AG09319 (cell line): ENCODE measurements at places on chromosomes 16 and 17.

GRCh38 chr17:17414341-17414805 lies 62.4 kb upstream of the MED9 start:
- DNase-seq = peak; percentile 38

GRCh38 chr16:89116341-89117226 lies 22.9 kb downstream of the ACSF3 start:
- DNase-seq = no peak

GRCh38 chr17:66302761-66303626 lies 581 bp downstream of the PRKCA start:
- DNase-seq = no peak

DNA sequence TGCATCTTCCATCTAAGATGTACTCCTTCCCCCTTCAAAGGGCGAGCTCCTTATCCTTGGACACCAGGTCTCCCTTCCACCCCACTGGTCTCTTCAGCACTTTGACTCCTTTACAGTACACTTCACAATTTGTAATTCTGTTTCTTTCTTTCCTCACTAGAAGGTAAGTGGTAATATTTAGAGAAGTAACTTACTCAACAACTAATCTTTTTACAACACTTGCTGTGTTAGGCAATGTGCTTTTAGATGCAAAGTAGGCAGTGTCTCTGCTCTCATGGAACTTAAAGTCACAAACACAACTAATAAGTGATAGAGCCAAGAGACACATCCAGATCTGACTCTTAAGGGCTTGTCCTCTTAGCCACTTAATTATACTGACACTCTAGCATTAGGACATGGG lies 6.4 kb downstream of the SIAH1 start:
- no peak for DNase-seq

DNA sequence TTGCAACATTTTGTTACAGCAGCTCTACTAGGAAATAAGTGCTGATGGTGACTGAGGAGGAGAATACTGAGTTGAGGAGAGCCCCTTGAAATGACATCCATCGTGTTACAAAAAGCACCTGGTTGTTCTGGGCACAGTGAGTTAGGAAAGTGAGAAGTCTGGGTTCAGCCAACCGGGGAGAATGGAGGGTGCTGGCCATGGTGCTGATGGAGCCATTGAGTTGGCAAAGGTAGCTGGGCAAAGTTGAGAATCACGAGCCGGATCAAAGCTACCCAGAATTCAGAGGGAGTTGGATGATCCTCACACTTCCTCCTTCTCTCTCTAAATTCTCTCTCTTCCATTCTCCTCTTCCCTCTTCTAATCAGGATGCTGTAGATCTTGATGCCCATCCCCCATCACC lies 35.0 kb upstream of the ASIC2 start:
- no peak for DNase-seq

- no peak for DNase-seq
These were observed 5.0 kb downstream of the CHMP6 start for GRCh38 chr17:80996422-80997305.

- DNase-seq = no peak
These were observed at the start of gene UNC45B for GRCh38 chr17:35147375-35147905. UNC45B (plus strand) TSS chr17:35147817; CDS start chr17:35148264, 447 bp downstream.

- no peak for DNase-seq
These were observed 2.0 kb downstream of the MAZ start for GRCh38 chr16:29808219-29808900.

GRCh38 chr16:89455178-89455577 lies 35.2 kb downstream of the ANKRD11 start:
- no peak for DNase-seq

GRCh38 chr17:36918211-36918691 lies 19.0 kb upstream of the LHX1 start:
- no peak for DNase-seq

- DNase-seq = peak; percentile 97
These were observed 54.1 kb upstream of the BCAR1 start for GRCh38 chr16:75305364-75306098.

DNA sequence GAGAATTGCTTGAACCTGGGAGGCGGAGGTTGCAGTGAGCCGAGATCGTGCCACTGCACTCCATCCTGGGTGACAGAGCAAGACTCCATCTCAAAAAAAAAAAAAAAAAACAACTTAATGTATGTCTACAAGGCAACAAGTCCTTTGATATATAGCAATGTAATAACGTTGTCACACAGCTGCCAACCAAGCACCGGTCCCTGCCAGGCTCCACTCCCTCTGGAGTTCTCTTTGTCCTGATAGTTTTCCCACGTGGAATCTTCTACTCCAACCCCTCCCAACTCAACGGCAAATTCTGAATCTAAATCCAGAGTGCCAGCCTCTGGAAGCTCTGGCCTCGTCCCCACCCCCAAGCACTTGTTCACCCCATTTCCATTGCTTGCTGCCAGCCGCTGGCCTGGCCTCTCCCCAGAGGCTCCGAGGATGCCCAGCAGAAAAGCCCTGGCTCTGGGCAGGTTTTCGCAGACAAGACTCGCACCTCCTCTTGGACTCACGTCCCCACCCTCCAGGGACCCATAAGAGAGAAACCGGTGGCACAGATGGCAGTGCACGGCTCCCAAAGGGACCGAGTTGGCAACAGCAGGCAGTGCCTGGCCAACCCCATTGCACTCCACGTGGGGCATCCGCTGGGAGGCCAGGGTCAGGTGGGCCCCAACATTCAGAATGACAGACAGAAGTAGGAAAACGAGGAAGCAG lies 15.9 kb upstream of the CBX2 start:
- DNase-seq = no peak

DNA sequence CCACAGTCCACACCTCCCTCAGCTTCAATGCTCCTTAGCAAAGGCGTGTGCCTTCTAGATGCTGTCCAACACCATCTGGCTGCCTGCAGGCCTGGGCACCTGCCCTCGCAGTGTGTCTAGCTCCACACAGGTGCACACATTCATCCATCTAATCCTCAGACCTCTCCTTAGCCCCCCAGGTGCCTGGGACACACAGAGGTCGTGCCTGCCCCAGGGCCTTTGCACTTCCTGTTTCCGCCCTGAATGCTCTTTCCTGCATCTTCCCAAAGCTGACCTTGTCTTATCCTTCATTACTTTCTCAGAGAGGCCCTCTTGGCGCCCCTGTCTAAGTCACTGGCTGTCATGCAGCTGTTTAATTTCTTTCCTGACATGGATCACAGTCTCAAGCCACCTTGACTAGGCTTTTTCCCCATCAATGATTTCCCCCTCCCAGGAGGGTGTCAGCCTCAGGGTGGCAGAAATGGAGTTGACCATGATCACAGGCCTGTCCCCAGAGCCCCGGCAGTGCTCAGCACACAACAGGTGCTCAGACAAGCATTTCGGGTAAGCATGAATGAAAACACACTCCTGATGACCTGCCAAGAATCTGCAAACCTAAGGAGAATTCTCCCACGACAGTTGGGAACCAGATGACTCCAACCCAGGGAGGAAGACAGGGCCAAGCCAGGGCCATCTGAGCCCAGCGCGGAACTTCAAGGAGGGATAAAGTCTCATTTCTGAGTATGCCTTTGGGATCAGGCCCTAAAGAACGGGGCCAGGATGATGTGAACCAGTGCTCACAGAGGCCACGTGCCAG lies 76.3 kb downstream of the LITAF start:
- no peak for DNase-seq

DNA sequence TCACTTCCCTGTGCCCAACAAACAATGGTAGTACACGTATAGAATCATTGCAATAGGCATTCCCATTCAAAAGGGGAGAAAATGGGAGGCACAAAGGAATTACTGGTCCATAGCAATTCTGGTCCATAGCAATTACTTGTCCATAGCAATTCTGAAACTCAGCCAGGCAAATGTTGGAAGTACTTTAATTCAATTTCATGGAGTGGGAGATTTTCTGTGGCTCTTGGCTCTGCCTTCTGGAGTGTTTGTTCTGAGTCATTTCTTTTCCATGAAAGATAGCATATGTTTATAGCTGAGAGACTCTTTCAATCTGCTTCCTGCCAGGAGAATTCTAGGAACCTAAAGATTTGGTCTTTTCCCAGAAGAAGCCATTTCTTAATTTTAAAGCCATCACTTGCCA lies 182.8 kb upstream of the ELAC2 start:
- no peak for DNase-seq

DNA sequence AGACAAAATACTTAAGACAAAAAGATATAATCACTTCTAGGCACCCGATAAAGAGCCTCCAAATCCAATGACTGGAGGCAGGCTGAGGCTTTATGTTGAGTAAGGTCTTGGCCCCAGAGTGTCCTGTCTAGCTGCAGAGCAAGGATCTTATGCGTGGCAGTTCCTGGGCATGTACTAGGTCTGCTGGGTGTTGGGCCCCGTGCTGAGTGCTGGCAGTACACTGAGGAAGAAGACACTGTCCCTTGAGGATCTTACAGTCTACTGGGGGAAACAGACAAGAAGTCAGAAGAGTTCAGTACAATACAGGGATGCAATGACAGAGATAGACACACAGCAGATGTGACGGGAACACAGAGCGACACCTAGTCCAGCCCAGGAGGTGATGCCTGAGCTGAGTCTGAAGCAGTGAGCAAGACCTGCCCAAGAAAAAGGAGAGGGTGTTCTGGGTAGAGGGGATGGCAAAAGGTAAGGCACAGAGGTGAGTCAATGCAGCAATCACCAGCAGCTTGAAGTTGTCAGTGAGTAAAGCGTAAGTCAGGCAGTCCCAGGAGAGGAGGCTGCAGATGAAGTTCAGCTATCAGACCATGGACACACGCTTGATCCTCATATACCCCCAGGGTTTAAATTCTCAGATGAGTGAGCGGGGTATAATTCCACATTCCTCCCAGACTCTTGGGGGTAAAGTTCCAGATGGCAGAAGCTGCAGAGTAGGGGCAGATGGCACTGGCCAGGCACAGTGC lies 18.1 kb downstream of the MAP3K14 start:
- no peak for DNase-seq

DNA sequence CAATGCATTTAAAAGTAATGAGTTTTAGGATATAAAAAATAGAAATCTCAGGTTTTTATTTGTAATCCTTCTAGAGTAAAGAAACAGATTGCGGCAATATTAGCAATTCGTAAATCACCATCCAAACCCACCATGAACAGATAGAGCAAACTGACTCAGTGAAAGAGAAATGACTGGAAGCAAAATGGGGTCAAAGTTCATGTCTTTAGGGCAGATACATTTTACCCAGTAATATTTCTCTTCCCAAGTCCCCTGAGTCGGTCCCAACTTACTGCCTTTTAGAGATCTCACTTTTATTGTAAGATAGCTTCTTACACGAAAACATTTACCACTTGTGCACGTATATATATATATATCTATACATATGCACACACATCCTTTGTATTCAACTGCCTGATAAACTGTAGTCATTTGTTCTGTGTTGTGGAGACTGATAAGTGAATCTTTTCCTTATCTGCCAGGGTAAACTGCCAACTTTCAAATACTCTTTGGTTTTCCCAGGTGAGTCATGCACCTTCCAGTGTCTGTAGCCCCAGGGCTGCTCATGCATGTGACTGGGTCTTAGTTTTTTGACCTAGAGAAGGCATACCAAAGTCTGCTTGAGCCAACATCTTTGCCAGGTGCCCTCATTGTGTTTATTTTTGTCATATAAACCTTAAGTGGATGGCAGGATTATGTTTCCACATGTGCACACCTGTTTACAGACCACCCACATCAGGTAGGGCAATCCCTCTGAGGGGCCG lies 7.8 kb upstream of the IRF8 start:
- DNase-seq = no peak

DNA sequence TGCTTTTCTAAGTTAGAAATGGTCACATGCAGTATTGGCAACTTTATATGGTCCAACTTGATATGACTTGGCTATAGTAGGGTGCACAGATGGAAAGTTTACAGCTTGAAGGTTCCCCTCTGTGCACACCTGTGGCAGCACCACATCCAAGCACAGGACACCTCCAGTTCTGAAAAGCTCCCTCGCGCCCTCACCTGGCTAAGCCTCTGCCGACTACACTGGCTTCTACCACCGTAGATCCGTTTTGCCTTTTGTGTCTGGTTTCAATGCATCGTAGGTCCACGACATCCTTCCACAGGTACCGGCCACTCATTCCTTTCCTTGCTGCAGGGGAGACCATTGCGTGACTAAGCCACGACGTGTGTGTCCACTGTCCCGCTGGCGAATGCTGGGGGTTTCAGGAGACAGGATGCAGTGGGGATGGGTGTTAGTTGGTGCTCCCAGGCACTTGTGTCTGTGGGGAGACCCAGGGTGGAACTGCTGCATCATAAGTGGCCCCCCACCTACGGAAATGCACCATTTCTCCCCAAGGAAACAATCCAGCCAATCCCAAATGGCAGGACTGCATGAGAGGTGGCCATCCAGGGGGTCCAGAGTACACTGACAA lies 4.9 kb upstream of the RASD1 start:
- no peak for DNase-seq

- DNase-seq = no peak
These were observed 20.7 kb downstream of the MYBBP1A start for GRCh38 chr17:4534515-4534914.

- no peak for DNase-seq
These were observed 27.8 kb downstream of the ZC3H18 start for GRCh38 chr16:88597856-88598491.

GRCh38 chr16:8634991-8635736 lies 13.7 kb downstream of the METTL22 start:
- DNase-seq = no peak

- DNase-seq = no peak
These were observed 31.2 kb downstream of the NFATC3 start for GRCh38 chr16:68116256-68116867.

DNA sequence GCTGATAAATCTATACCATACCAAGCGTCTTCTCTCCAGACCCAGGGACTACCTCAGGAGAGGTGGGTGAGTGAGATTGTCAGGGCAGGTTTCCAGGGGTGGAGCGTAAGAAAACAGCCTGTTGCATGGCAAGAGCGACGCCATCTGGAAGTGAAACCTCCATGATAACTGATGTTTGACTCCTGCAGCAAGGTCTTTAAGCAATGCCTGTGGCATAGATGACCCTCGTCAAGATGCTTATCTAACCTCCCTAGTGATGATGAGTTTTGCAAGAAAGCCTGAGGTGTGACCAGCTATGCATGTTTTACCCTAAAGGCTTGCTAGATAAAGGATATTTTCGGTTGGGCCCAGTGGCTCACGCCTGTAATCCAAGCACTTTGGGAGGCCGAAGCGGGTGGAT lies 71.6 kb downstream of the GSG1L start:
- no peak for DNase-seq

- DNase-seq = no peak
These were observed 24.4 kb downstream of the TBX4 start for GRCh38 chr17:61476476-61477203.

DNA sequence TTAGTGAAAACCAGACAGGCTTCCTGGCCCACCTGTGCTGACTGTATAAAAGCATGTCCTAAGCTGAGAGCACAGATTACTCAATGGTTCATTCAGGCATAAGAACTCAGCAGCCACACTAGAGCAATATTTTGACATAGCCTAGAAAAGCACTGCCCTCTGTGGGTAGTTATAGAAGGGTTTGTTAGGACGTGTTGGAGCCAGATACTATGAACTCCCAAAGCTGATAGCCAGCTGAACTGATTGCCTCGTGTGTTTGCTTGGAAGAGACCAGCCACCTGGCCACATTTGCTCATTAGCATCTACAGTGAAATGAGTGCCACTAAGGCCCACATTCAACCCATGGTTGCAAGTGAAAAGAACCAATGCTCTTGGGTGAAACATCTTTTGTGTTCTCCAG lies 30.8 kb upstream of the ABCA5 start:
- no peak for DNase-seq

GRCh38 chr17:72143245-72143644 lies 22.4 kb downstream of the SOX9 start:
- no peak for DNase-seq
